Epithelial cell of esophagus (primary cell): ENCODE measurements at places on chromosomes 5 and 9.
A peak's percentile ranks its signal among the peaks of the same experiment; 100 is the strongest.

DNA sequence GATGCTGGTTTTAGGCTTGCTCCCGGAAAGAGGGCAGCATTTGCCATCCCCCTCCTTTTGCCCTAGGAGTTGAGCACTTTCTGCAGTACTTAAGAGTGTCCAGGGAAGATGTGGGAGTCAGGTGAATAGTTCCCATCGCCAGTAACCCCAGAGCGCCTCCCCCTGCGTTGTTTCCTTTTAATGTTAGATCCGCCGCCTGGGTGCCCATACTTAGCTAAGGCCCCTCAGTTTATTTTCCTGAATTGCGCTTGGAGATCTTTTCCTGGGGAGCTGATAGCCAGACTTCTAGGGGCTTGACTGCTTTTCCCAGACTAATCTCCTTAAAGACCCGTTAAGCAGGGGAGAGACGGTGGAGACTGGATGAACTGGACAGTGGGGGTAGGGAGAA lies 377 bp upstream of the PCDHAC2 start:
- DNase-seq = no peak

DNA sequence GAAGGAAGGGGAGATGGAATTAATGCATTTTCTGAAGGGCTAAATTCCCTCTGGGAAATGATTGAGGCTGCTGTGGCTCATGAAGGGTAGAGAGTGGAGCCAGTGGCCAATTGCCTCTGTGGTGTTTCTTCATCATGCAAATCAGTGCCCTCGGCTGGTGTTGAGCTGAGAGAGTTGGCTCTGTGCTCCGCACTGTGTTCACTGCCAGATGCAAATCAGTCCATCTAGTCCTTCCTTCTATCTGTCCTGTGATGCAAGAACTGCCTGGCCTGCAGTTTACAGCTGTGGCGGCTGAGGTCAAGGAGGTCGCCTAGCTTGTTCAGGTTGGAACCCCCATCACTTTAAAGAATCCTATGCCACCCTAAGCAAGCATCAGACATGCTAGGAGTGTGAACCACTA lies 6.0 kb downstream of the TMEM171 start:
- DNase-seq = no peak

DNA sequence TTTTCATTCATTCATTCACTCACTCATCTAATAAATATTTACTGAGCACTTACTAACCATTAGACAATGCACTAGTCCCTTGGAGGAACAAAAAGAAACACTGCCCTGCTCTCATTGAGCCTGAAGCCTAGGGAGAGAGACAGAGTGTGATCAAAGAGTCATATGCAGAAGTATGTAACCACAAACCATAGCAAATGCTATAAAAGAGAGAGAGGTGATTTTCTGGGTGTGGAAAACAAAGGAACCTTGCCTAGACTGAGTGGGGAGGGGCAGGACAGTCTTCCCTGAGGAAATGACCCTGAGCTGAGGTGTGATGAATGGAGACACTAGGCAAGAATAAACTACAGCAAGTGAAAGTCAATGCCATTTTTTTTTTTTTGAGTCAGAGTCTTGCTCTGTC lies 10.8 kb upstream of the ADRA1B start:
- peak; percentile 98 for DNase-seq

DNA sequence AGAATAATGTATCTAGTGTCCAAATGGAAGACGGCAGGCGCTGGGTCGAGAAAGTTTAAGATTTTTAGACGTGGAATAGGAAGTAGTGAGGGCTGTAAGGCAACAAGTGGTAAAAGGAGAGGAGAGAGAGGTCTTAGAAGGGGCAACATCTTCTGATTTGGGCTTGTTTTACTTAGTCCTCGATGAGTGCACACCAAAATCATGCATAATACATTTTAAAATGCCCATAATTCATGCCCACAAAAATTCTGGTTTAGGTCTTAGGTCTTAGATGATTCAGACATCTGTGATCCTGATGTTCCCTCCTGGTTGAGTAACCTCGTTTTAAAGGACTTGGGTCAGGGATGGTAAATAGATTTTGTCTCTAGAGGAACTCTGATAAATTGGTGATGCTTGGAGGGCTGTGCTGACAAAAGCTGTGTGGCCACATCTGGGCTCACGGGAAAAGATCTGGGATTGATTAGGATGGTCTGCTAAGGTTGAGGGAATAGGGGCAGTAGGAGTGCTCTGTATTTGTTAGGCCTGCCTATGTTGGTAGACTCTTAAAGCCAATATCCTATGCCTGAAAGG lies 476.3 kb downstream of the CCDC171 start:
- DNase-seq = no peak

DNA sequence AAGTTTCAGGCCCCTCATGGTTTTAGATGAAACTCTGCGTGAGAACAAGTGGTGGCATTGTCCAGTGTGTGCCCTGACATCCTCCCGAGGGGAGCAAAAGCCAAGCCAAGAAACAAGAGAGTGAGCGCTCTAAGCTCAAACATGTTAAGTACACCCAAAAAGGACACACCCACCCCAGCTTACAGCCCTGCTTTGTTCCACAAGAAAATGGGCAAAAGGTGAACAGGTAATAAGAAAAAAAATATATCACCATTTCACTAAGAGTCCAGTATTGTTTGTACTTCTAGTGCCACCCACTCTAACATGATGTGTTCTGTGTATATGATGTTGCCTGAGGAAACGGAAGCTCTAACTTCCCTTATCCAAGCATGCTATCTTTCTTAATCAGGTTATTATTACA lies 278.2 kb downstream of the SLIT3 start:
- no peak for DNase-seq

GRCh38 chr9:3241290-3241689 lies 284.5 kb downstream of the RFX3 start:
- peak; percentile 29 for DNase-seq

GRCh38 chr5:172353846-172354245 lies 70.3 kb upstream of the UBTD2 start:
- no peak for DNase-seq

- DNase-seq = no peak
These were observed 15.7 kb downstream of the CDC14B start for GRCh38 chr9:96604004-96604319.
